CD8-positive, alpha-beta memory T cell (primary cell): ENCODE measurements at places on chromosomes 11 and 22.

DNA sequence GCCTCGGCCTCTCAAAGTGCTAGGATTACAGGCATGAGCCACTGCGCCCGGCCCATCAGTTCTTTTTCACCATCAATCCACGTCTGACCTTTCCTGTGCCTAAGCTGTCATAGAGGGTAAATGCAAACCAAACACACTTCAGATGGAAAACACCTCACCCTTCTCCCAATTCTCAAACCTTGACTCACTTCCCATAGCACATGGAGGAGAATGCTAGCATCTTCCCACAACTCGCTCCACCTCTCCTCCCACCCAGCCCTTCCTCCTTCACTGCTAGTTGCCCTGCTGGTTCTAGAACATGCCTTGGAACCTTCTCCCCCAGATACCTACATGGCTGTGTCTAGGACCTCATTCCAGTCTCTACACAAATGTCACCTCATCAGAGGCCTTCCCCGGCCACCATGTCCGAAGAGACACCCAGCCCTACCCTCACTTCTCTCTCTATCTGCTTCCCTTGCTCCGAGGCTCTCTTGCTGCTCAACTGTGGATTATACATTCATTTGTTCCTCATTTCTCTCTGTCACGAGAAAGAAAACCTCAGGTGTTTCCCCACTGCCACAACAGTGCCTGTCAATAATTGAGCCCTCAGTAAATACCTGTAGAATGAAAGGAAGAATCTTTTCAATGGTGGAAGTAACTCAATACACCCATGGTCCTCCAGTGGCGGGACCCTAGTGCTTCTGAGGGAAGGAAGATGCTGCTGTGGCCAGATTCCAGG, 21.3 kb upstream of the NCF4 start:
- no peaks in the 10 kb centered on the region for H3K36me3 ChIP-seq
- DNase-seq, result no peak
- H3K4me3 ChIP-seq, result no peak overlapping the region
- H3K27me3 ChIP-seq, result no peaks in the 10 kb centered on the region
- no peak overlapping the region for H3K27ac ChIP-seq
- no peaks in the 10 kb centered on the region for H3K4me1 ChIP-seq

DNA sequence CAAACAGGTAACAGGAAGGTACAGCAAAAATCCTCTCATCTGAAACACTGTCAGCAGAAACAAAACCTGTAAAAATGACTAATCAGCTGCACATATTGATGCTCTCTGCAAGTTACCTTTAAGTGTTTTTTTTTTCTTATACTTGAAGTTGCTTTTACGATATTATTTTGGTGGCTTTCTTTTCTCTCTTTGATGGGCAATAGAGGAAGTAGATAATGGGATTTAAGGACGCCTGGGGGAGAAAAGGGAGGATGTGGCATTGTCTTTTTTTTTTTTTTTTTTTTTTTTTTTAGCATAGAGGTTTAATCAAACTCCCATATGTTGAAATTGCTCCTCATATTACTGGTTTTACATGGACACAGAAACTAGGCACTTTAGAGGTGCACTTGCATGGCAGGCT, 11.4 kb upstream of the ADSL start:
- peaks cover 72% of the 10 kb centered on the region for H3K4me1 ChIP-seq
- no peaks in the 10 kb centered on the region for H3K36me3 ChIP-seq
- H3K4me3 ChIP-seq, result no peak overlapping the region
- no peaks in the 10 kb centered on the region for H3K27me3 ChIP-seq

DNA sequence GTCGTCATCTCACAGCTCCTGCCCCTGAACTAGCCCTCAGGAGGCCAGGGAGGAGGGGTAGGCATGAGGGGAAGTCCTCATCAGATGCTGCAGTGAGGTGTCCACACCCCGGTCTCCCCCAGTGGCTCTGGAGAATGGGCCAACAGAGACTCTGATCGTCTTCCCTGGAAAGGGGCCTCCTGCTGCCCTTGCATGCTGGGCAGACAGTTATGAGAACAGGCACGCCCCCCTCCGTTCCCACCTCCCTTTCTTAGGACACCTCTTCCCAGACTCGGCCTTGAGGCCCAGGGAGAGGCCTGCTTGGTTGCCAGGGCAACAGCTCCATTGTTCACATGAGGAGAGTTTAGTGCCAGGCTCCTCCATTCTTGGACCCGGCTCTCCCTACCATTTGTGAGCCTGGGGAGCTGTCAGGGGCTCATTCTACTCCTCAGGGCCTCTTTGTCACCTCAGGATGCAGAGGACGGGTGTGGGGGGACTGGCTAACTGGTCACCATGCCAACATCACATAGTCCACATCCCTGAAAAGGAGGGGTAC, 157.7 kb downstream of the TTC17 start:
- DNase-seq, result no peak
- H3K4me3 ChIP-seq, result no peak overlapping the region
- H3K27me3 ChIP-seq, result no peaks in the 10 kb centered on the region
- no peak overlapping the region for H3K27ac ChIP-seq
- H3K36me3 ChIP-seq, result no peaks in the 10 kb centered on the region
- no peaks in the 10 kb centered on the region for H3K4me1 ChIP-seq

DNA sequence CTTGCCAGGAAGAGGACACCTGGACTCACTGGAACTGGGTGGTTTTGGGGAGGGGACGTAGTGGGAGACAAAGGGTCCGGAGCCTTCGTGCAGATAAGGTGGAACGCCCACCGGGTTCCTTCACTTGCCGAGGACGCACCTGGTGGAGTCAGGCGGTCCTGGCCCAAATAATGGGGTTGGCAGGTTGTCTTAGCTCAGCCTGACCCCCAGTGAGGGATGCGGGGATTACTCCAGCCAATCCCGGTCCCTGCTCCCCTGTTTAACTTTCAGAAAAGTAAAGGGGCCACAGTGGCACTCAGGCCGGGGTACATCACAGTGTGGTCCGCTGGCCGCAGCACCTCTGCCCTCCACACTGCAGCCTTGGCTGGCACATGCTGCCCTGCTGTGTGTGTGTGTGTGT, 18.0 kb downstream of the A4GALT start:
- H3K4me1 ChIP-seq, result no peaks in the 10 kb centered on the region
- no peaks in the 10 kb centered on the region for H3K36me3 ChIP-seq
- no peak for DNase-seq

DNA sequence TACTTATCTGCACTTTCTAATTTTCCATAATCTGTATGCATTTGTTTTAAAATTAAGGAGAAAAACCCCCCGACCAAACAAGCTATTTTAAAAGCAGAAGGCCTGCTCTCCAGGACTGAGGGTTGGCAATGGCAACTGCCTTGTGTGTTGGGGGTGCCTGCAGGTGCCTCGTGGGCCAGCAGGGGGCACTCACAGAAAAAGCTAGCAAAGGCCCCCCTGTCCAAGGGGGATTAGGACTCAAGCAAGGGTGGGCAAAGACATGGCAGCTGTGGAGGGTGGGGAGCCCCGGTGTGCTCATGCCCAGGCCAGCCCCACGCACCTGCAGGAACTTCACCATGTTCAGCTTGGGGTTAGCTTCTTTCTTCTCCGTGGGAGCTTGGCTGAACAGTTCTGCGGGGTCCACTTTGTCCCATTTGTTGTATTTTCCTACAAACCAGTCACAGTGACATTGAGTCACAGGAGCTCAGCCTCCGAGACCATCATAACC, 10.3 kb downstream of the TOP3B start:
- H3K4me3 ChIP-seq, result no peak overlapping the region
- no peaks in the 10 kb centered on the region for H3K4me1 ChIP-seq
- H3K27ac ChIP-seq, result no peak overlapping the region
- no peaks in the 10 kb centered on the region for H3K27me3 ChIP-seq
